ENCODE measurements at places on chromosomes 13 and 19. TPM values are rescaled to one million over a fixed set of nuclear protein-coding genes. Genes with fewer than 3 reads are reported as not detected.

Gene PCDH17
- not detected for total RNA-seq

Gene KLHL1
- not detected for total RNA-seq

Gene IGLON5
- 0.21 TPM for total RNA-seq

Gene ZNF224
- 11.3 TPM for total RNA-seq

Gene ZNF471
- total RNA-seq: 0.78 TPM

Gene NAPA
- total RNA-seq: 59.0 TPM

Gene CYP4F22
- total RNA-seq: 1.1 TPM

Gene NLRP9
- total RNA-seq: not detected

Gene WASF3
- total RNA-seq: 0.08 TPM

Gene KIR3DL2
- 0.40 TPM for total RNA-seq

Gene GFY
- not detected for total RNA-seq

Gene ZNF813
- total RNA-seq: 5.7 TPM

Gene RXFP2
- not detected for total RNA-seq

Gene PTBP1
- total RNA-seq: 872 TPM

Gene ZSCAN1
- total RNA-seq: not detected

Gene RGS9BP
- 0.06 TPM for total RNA-seq

Gene ZNF729
- not detected for total RNA-seq

Gene ZNF837
- 1.9 TPM for total RNA-seq

Gene PEX11G
- 0.67 TPM for total RNA-seq

Gene WDR83
- total RNA-seq: 22.4 TPM

Gene FGF22
- not detected for total RNA-seq

Gene ZNF585A
- 9.5 TPM for total RNA-seq

Gene ADGRE3
- total RNA-seq: not detected

Gene LGALS4
- total RNA-seq: 0.65 TPM

Data from activated CD8-positive, alpha-beta memory T cell treated with anti-CD3 and anti-CD28 coated beads for 36 hours (primary cell).